ENCODE measurements at places on chromosomes 6 and 20.

- DNase-seq, result no peak
These were observed 20.4 kb downstream of the VTA1 start for GRCh38 chr6:142167486-142167885.

DNA sequence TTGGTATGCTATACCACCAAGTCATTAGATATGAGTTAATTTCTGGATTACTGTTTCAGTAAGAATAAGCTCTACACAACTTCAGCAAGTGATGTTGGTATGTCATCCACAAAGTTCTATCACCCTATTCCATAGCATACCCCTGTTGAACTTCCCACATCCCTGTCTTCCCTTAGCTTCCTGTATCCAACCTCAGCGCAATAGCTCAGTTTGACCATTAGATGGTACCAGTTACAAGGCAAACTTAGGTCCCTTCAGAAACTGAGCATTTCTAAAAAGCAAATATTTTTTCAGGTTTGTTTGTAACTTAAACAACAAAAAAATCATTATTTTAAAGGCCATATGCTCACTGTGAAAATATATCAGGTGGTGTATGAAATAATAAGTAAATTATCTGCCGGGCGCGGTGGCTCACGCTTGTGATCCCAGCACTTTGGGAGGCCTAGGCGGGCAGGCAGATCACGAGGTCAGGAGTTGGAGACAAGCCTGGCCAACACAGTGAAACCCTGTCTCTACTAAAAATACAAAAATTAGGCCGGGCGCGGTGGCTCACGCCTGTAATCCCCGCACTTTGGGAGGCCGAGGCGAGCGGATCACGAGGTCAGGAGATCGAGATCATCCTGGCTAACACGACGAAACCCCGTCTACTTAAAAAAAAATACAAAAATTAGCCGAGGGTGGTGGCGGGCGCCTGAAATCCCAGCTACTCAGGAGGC lies 8.8 kb upstream of the MOG start:
- DNase-seq, result peak; percentile 55

GRCh38 chr6:129546702-129547101 lies 163.3 kb downstream of the ARHGAP18 start:
- peak; percentile 41 for DNase-seq

DNA sequence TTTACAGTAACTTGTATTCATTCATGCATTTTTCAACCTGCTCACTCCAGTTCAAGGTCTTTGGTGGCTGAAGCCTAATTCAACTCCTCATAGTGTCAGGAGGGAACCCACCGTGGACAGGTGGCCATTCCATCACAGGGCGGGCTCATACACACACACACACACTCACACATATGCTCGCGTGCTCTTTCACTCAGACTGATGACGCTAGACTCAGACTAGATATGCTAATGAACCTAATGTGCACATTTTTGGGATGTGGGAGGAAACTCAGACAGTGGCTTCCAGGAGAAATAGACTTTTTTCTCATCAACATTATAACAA lies 56.7 kb downstream of the TRIM27 start:
- peak; percentile 3 for DNase-seq

GRCh38 chr6:71268735-71269437 lies 19.7 kb upstream of the OGFRL1 start:
- no peak for DNase-seq

GRCh38 chr20:48623176-48623905 lies 204.5 kb downstream of the PREX1 start:
- DNase-seq, result no peak

DNA sequence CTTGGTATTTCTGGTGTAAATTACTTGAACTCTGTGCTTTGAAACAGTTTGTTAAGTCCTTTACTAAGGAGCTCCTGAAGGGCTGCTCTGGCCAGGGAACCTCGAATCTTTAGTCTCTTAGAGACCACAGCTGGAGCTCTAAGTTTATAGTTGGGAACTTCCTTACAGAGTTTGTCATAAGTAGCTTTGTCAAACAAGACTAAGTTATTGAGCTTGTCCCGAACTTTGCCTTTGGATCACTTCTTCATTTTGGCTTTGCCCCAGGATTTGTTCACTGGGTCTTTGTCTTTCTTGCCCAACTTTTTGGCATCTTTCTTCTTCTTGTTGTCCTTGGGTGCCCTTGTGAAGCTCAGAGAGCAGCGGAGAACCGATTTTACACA lies 64.8 kb downstream of the FAM50B start:
- DNase-seq, result no peak

GRCh38 chr20:22371843-22372242 lies 212.5 kb downstream of the FOXA2 start:
- no peak for DNase-seq

- no peak for DNase-seq
These were observed 128.4 kb downstream of the SYCP2 start for GRCh38 chr20:59804871-59805665.

GRCh38 chr20:32437391-32438074 lies 79.4 kb downstream of the ASXL1 start:
- DNase-seq, result no peak

DNA sequence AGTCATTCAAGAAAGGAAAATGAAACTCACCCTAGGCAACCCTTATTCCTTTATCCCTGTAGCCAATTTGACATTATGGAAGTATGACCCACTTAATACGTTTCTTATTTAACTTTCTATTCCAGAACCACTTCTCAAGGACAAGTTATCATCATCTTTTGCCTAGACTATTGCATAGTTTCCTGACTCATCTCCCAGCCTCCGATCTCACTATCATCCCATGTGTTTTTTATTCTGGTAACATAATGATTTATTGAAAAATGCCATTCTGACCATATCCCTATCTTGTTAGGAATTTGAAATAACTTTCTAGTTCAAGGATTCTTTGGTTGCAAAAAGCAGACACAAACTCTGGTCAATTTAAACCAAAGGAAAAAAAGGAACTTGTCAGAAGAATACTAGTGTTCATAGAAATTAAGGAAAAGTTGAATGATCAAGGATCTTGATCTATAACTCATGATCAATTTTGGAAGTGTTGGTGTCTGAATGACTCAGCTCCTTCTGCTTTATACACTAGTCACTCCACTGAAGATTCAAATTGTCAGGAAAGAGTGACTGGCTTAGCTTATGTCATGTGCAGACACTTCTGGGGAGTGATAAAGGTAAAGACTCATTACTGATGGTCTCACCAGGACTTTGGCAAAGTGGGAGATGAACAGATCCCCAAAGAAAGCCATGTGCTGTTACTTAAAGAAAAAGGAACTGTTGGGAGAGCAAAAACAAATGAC lies 8.5 kb upstream of the TINAG start:
- peak; percentile 58 for DNase-seq

DNA sequence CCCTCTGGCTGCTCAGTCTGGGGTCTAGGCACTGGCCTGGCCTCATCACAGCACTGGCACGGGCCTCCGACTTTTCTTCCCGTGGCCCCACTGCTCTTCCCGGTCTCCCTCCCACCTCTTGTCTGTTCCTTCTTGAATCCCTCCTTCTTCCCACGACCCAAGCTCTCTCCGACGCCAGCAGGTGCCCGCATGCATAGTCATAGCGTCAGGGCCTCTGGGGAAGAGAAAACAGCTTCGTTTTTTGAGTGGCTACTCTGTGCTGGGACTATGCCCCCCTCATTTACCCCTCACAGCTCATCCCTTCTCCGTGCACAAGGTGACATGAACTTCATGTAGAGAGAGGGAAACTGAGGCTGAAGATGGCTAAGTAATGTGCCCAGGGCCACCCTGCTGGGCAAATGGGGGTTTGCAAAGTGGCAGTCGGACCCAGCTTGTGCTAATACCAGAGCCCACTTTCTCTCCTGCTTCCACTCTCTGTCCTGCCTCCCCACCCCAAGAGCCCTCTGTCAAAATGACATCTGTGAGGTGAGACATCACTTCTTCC lies 59.2 kb downstream of the SYNJ2 start:
- DNase-seq, result peak; percentile 69

GRCh38 chr6:37941871-37942270 lies 122.3 kb downstream of the ZFAND3 start:
- no peak for DNase-seq

DNA sequence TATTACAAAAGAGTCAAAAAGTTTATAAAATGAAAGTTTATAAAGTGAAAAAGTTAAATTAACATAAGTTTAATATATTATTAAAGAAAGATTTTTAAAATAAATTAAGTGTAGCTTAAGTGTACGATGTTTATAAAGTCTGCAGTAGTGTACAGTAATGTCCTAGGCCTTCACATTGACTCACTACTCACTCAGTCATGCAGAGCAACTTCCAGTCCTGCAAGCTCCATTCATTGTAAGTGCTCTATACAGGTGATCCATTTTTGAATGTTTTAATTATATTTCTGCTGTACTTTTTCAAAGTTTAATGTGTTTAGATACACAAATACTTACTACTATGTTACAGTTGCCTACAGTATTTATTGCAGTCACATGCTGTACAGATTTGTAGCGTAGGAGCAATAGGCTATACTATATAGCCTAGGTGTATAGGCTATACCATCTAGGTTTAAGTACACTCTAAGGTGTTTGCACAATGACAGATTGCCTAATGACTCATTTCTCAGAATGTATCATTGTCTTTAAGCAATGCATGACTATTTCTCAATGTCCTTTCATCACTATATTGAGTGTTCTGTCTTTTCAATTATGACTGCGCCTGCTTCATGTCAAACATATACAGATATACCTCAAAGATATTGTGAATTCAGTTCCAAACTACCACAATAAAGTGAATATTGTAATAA lies 1110.3 kb upstream of the MAP3K7 start:
- no peak for DNase-seq

DNA sequence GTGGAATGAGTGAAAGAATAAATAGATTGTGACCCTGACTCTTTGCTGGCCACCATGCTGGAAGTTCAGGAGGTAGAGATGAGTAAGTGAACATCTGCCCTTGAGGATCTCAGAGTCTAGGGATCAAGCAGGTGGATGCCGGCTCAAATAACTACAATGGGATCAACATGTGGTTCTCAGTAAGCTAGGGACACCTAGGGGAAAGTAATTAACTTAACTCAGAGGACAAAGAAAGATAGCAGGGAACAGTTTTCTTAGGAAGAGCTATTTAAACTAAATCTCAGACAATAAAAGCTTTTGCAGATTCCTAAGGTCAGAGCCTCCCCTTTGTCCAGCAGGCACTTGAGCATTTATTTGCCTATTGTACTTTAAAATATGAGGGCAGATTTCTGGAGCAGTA lies 29.1 kb downstream of the SLC13A3 start:
- peak; percentile 8 for DNase-seq

DNA sequence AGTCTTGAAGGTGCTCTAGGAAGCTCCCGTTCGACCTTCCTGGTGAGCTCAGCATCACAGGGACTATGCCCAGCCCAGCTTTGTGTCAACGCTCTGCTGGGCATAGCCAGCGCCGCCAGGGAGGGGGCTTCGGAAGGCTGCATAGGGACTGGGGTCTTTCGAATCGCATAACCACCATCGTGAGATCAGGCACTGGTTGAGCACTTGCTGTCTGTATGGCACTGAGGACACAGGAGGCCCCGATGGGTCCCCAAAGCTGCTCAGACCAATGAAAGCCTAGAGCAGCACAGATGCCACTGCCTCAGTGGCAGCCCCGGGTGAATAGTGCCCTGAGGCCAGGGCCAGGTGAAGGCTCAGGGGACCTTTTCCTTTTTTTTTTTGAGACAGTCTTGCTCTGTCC lies 96.7 kb downstream of the TAF4 start:
- no peak for DNase-seq

DNA sequence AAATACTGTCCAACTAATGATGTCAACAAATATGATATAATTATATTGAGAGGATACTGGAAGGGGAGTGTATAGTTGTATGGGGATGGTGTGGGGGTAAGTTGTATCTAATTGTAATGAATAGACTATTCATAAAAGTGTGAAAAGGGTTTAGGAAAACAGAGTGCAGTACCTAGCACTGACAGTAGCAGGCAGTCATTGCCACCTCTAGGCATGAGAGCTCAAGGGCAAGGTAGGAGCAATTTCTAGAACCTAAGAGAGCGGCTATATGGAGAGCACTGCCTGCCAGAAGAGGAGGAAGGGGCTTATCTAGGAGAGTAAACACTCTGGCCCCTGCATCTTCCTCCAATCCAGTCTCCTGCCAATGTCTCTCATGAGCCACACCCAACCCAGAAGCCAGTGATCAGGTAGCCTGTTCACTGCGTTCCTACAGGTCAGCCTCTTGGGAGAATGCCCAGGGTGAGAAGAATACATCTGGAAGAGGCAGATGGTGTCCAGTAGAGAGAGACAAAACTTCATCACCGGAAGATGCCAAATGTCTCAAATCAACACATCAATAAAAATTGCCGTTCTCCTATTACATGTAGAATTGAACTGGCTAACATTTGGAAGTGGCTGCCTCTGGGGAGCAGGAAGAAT lies 200.0 kb downstream of the LY86 start:
- DNase-seq, result peak; percentile 42

DNA sequence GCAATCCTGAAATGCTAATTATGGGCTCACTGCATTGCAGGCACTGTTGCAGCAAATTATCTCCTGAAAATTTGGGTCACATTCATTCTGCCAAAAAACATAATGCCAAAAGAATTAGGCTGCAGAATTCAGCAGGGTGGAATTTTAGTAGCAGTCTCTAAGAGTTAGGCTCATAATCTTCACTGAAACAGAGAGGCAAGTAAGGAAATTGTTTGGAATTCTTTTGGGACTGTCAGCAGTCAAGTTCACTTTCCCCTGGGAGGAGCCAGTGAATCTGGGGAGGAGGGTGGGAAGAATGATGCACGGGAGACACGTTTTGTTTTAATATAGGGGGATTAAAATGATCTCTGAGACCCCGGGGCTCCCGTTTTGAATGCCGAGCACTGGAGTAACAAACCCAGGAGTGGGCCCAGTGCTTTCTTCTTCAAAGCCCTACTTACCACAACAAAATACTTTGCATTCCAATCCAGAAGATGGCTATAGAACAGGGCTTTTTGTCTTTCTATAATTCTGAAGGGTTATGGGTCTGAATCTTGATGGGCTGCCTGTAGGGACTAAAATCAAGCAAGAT lies 44.7 kb downstream of the SOBP start:
- peak; percentile 5 for DNase-seq

DNA sequence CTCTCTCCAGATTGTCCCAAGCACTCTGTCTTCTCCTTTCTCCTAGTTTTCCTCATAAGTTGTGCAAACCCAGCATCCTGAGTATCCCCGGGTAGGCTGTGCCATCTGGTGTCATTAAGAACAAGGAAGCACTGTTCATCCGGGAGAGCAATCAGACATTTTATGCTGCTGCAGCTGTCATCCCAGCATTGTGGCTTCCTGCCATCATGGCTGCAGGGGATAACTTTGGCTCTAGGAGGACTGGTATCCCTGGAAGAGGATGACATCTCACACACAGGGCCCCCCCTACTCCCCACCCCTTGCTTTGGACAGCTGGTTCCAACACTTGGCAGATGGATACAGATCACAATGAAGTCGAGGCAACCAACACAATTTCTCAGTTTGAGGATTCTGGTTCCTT lies 1195.1 kb upstream of the MAP3K7 start:
- DNase-seq, result no peak

All from iris pigment epithelial cell (primary cell).